ENCODE measurements at places on chromosomes 2 and 18.

- no peak for DNase-seq
Measured at GRCh38 chr2:119008108-119008507, 66.1 kb downstream of the MARCO start.

DNA sequence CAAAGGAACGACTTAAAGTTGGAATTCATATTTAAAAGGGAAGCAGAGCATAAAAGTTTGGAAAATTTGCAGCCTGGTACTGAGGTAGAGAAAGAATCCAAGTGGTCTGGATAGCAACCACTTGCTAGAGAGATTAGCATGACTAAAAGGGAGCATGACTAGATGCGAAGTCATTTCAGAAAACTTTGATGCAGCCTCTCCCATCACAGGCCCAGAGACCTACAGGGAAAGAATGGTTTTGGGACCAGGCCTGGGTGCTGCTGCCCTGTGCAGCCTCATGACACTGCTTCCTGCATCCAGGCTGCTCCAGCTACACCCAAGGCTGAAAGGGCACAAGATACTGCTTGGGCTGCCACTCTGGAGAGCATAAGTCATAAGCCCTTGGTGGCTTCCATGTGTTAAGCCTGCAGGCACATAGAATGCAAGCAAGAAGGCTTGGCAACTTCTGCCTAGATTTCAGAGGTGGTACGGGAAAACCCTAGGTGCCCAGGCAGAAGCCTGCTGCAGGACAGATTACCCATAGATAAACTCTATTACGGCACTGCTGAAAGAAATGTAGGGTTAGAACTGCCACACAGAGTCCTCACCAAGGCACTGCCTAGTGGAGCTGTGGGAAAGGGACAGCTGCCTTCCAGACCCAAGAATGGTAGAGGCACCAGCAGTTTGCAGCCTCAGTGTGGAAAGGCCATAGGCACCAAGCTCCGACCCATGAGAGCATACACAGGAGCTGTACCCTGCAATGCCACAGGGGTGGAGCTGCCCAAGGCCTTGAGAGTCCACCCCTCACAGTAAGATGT, 12.6 kb upstream of the CHN1 start:
- DNase-seq: no peak

DNA sequence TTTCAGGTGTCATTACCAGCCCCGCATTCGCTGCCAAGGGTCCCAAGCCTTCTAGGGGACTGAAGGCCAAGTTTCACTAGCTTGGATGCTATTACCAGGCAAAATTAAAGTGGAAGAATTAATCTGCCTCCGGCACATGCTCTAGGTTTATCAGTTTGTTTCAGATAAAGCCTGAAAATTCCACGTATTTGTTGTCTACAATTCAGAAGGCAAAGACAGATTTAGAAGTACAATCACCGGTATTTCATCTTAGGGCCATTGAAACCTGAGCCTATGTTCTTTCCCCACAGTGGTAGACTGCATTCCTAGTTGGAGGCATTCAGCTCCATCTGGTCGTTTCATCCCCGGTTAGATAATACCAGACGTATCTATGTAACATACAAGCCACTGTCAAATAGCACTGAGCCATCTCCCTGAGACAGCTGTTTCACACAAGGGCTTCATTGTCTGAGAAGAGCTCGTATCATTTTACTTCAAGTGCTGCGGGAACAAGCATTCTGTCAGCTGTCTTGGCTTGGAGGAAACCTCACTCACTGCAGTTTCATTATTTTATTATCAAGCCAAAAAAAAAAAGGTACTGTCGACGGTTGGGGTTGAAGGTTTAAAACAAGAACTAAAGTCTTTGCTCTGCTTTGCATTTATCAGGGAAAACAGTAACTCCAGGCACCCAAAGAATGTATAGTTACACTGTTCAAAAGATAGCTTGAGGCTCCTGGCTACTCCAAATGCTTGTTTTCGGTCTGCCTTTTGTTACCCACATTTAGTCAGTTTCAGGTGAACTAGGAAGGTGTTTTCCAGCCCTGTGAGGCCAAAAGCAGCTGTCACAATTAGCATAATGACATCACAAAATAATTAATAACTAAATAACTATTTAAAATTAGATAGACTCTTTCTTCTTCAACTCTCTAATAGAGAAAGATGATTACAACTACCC, 76.7 kb downstream of the TGIF1 start:
- DNase-seq: peak; percentile 94

GRCh38 chr2:237490795-237491194, 3.7 kb downstream of the MLPH start:
- DNase-seq: no peak

- no peak for DNase-seq
Measured at GRCh38 chr2:167898340-167898739, 349.1 kb downstream of the STK39 start.

GRCh38 chr2:162243294-162243693, at the start of gene FAP:
Gene FAP (minus strand): TSS chr2:162243445. CDS start chr2:162243327, 118 bp downstream.
- no peak for DNase-seq
